ENCODE measurements at places on chromosomes 1 and 21. TPM values are rescaled to one million over a fixed set of nuclear protein-coding genes. Genes with fewer than 3 reads are reported as not detected.

The SLC5A9 gene
- not detected for total RNA-seq

The USH2A gene
- total RNA-seq = not detected

The SAMD11 gene
- 59.8 TPM for total RNA-seq

The FCGR1A gene
- not detected for total RNA-seq

The ERICH3 gene
- not detected for total RNA-seq

The CELA2B gene
- total RNA-seq = not detected

The GFI1 gene
- total RNA-seq = 2.0 TPM

The AJAP1 gene
- not detected for total RNA-seq

The LRRC71 gene
- not detected for total RNA-seq

The TNNT2 gene
- total RNA-seq = not detected

The S100A7A gene
- not detected for total RNA-seq

The UBL4B gene
- not detected for total RNA-seq

The STUM gene
- total RNA-seq = not detected

The MROH7 gene
- total RNA-seq = not detected

The ACTN2 gene
- total RNA-seq = 0.02 TPM

The FAM177B gene
- total RNA-seq = not detected

The IL6R gene
- 3.8 TPM for total RNA-seq

The GJA4 gene
- not detected for total RNA-seq

The HEYL gene
- 0.15 TPM for total RNA-seq

The LCE1F gene
- not detected for total RNA-seq

The AGPAT3 gene
- 27.8 TPM for total RNA-seq

The KRTAP27-1 gene
- total RNA-seq = not detected

The CHODL gene
- 0.76 TPM for total RNA-seq

The RNF186 gene
- total RNA-seq = not detected

The BARHL2 gene
- not detected for total RNA-seq

The CLDN17 gene
- total RNA-seq = not detected

The MORN1 gene
- total RNA-seq = 11.0 TPM

The OR2M3 gene
- total RNA-seq = not detected

Measured in M059J (cell line).